ENCODE measurements at places on chromosomes 4 and X.

DNA sequence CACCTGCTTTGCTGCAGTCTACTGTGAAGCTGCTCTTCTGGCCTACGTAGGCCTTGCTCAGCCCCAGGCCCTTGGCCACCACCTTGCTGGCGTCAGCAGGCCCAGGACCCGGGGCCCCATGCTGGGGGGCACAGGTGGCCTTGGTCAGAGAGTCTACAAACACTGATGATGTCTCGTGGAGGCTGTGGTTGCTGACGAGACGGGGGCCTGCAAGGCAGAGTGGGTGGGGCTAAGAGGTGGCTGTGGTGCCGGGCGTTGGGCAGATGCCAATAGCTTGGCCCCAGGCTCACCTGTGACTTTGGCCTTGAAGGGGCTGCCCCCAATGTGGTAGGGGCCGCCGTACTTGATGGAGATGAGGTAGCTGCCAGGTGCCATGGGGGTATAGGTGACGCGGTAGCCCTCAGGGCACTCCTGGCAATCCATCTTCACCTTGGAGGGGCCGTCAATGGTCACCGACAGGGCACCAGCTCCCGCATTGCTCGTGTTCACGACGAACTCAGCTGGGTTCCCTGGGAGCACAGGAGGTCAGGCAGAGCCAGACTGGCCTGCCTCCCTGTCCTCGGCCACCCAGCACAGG, 25.0 kb downstream of the FLNA start:
- no peak for DNase-seq

GRCh38 chrX:149365061-149365460, 140.0 kb downstream of the IDS start:
- DNase-seq: no peak

DNA sequence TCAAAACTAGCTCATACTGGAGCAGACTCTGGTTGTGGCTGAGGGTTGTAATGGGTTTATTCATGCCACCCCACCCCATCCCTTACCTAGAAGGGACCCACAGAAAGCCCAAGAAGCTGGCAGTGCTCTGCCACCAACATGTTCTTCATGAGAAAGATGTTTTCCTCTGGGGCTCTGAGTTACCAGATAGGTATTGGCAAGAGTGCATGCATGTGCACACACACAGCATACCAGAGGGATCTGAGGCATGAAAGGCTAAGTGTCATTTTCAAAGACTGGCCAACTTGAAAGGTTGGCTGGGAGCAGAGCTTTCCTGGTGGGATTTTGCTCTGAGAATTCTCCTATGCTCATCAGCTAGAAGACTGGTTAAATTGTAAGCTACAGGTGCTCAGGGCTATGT, 65.2 kb downstream of the PHOX2B start:
- DNase-seq: no peak

- no peak for DNase-seq
Measured at GRCh38 chrX:42087960-42088359, 164.6 kb upstream of the CASK start.

DNA sequence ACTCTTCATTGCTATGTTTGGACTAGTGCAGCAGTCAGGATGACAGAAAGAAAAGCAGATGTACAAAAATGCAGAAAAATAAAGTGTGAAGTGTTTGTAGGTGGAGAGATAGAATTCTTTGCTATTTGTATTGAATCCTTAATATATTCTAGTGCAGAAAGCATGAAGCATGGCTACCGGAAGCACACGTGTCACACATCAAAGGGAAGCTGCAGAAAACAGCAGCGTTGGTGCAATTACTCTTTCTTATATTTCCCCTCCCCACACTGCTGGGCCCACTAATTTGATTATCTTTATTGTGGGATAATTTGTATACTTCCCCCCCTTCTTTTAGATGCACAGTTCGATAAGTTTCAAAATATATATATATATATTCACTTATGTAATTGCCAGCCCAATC, 35.9 kb upstream of the TAPT1 start:
- DNase-seq: no peak

GRCh38 chrX:19059067-19059466, 63.2 kb downstream of the ADGRG2 start:
- DNase-seq: no peak

GRCh38 chrX:72382202-72382595, 76.5 kb upstream of the CITED1 start:
- DNase-seq: no peak
